Right kidney (tissue), 9 donors: ENCODE measurements at places on chromosomes 6 and 20.
A peak's percentile ranks its signal among the peaks of the same experiment; 100 is the strongest.

- no peak for DNase-seq
Observed at GRCh38 chr6:157086632-157087031, 236.7 kb downstream of the TMEM242 start.

DNA sequence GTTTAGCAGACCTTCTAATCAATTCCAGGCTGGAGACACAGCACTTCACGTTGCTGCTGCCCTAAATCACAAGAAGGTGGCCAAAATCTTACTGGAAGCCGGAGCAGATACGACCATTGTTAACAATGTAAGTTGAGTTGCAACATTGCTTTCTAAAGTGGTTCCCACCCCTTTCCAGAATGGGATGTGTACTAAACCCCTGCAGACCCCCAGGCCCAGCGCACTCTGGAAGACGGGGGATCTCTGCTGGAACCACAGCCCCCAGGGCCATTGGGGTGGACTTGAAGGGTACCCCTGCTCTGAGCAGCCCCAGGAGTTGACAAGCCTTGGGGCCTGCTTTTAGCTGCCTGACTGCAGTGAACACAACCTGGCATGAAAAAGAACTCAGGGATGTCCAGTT is 22.0 kb downstream of the LYRM2 start:
- no peak for DNase-seq

GRCh38 chr6:17442196-17442595 is 48.8 kb downstream of the CAP2 start:
- no peak for DNase-seq

DNA sequence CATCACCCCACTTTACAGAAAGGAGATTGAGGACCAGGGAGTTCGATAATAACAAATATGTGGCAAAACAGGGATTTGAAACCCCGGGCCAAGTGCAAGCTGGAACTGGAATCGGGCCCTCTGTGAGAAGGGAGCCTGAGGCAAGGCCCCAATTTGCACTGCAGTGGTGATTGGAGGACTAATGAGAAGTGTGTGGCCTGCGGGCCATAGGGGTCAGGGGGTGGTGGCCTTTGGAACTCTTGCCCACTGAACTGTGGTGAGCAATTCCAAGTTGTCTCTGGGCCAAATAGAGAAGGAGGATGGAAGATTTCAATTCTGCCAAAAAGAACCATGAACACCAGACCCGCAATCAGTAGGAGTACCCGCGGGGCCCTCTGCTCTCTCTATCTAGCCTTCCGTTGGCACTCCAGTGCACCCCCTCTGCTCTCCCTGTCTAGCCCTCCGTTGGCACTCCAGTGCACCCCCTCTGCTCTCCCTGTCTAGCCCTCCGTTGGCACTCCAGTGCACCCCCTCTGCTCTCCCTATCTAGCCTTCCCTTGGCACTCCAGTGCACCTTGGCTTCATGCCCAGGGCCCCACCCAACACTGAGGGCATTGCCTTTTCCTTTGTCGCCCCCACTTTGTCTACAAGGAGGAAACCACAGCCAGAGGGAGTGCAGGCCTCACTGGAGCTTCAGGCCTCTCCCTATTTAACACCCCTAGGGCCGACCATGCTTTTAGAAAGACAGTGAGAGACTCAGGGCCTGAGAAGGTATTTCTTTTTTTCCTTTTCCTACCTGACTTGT is 6.0 kb upstream of the PTPRA start:
- DNase-seq = no peak

DNA sequence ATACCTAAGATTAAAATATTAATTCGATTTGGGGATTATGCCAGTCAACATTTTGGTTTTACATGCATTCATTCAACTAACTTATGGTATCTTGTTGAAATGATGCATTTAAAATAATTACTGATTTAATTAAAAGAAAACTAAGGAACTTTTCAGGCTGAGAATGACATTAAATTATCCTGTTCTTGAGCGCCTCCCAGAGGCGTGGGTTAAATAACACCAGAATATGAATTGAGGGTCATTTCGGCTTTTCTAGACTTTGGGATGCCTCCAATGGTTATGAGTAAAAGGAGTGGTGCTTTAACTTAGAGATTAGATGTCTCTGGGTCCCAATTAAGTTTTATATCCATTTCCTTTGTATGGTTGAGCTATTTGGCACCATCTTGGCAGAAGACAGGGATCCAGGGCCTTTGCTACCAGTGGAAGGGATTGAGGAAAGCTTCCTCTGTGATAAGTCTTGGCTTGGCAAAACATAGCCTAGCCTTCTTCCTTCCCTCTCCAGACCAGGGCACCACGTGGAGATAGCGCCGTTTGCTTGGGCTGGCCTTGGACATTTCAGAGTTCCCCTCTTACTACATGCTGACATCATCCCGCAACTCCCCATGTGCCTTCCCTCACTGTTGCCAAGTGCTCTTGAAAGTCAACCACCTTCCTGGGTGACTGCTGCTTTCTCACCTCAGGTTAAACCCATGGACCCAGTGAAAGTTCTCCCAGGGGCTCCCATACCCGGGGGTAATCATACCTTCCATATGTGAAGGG is 28.7 kb downstream of the GNAS start:
- DNase-seq = no peak

DNA sequence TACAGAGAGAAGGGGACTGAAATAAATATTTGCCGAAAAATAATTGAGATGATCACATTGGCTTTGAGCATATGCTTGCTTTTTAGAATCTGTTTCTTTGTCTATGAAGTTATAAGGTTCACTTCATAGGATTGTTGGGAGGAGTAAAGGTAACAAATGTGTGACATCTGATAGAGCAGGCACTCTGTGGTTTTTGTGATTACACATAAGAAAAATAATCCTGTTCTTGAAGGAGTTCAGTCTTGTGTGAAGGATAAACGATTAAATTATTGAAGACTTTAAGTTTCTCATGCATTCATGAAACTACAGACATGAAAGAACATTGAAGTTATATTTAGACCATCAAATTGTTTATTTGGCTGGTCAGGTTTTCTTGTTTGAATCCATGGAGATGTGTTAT is 45.0 kb downstream of the QKI start:
- no peak for DNase-seq

DNA sequence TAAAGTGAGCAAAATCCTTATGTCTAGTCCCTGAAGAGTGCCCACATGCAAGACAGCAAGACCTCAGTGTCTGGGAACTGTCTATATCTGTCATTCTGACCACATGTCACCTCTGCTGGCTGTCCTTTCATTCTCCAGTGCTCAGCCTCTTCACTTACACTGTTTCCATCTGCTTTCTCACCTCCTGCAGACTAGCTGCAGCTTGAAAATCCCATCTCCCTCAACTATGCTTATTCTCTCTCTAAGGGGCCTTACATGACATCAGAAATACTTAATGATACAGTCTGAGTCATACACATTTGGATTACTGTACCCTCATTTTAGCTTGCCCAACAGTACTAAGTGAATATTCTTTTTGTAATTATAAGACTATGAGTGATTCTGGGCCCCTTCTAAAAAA is 587.8 kb downstream of the EPM2A start:
- DNase-seq = no peak

- no peak for DNase-seq
Observed at GRCh38 chr6:11522812-11523605, 14.5 kb upstream of the TMEM170B start.

DNA sequence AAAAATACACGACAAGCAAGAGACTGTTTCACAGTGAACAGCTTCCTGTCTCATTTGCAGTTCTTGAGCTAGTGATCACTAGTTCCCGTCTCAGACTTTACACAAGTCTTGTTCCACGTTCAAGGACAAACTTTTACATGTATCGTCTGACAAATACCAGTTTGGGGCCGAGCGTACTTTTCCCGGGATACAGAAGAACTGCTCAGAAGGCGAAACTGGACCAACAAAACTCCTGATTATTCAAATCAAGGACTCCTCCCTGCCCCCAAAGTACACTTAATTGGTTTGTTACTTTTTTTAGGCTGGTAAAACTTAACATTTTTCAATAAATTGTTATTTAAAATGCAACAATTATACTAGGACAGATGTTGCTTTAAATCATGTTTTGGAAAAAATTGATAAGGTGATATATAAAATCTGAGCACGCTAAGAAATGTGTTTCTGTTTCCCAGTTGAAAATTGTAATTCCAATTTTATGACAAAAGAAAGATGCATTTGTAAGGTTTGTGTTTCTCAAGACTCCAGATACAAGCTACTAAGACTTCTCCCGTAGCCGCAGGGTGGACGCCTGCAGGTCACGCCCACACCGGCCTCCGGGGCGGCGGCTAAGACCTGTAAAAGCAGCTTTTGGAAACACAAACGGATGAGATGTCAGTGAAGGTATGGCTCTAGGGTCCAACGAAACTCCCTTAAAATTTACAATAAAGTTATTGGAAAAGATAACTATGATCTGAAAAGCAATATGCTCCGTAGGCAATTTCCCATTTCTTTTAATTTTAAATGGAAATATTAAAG is 16.8 kb upstream of the TCFL5 start:
- no peak for DNase-seq

GRCh38 chr20:38065764-38066375 is 32.3 kb downstream of the RPRD1B start:
- no peak for DNase-seq

DNA sequence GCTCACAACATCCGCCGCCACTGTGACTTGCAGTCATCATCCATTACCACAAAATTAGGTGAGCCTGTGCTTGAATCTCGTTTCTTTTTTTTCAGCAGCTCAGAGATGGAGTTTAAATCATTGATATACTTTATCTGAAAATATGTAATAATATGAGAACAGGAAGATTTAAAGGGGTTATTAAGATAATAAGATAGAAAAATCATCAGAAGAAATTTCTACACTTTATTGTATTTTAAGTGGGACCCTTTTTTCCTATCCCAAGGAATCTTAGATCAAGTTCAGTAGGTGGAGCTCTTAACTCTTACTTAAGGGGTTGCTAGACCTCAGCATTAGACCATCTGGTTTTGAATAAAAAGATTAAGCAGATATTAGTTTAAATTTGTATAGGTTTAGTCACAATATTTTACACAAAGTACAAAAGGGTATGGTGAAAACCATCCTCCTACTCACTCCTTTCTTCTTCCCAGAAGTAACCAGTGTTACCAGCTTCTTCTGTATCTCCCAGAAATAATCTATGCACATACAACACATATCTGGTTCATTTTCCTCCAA is 9.4 kb upstream of the NCOA7 start:
- DNase-seq = no peak

DNA sequence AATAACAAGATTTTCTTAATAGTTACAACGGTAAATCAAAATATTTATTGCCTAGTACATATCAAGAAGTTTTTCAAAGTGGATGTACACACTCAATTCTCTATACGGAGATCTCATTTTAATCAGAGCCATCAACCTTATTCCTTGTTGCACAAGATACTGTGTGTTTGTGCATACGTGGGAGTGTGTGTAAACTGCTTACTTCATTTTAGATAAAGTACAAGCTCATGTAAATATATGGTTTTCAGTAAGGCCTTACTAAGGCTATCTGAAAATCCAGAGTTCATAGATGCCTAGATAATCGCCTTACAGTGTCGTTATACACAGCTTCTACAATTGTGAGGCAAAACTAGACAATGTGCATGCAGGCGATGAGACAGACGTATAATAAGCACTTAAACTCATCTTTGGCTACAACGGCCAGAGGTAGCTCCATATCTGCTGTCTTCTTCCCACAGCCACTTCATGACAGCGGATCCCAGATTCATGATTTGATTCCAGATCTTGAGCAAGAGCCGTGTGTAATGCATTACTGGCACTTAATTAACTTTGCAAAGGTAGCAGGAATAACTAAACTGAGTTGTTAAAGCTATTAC is 2.5 kb downstream of the PERP start:
- no peak for DNase-seq

DNA sequence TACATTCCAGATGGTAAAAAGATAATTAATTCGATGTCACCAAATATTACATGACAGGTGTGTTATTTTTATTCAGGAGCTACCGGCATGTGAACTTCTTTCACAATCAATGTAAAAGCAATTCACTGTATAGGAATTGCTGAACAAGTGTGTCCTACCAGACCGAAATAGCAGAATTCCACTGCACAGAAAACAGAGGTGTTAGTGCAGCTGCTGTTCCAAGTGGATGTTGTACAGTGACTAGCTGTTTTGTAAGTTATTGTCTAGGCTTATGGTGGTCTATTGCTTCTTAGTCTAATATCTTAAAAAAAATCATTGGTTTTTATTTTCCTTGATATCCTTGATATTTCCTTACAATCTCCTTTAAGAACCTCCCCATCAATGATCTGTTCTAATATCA is 107.4 kb downstream of the COL19A1 start:
- DNase-seq = no peak

- DNase-seq = no peak
Observed at GRCh38 chr6:53312355-53312754, 36.4 kb downstream of the ELOVL5 start.

GRCh38 chr6:156256161-156256560 is 521.0 kb upstream of the ARID1B start:
- no peak for DNase-seq

DNA sequence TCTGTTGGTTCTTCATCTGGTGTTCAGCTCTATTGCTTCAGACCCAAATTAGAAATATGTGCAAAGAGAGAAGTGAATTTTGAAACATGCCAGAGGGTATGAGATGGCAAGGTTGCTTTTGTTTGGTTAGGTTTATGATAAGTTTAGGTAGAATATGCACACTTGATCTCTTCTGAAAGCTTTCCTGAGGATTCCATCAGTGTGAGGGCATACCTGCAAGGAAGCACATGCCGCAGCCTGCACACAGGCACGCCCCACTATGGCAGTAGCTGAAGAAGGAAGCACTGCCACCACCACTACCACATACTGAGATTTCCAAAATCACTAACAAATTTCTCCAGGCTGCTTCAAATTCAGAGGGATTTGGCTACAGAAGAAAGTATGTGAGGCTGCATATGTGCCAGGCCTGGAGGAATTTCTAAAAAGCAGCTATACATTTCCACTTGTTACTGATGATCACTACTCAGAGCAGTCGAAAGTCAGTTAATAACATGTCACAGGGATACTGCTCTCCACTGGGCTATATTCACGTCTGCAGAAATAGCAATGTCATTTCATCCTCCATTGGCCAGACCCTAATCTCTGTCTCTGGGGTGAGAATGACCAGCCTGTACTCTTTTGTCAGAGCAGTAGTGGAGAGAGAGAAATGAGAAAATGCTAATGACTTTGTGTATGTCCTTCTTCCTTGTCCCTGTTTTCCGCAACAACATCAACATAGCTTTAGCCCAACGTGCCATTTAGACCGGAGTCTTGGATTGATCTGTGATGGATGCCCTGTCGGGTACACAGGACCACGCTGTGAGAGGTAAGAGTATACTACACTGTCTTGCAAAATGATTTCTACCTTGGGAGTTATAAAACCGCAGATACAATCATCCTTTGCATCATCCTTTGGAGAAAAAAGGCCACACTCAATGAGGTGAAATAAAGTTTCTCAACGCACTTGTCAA is 396.7 kb downstream of the LAMA2 start:
- no peak for DNase-seq

- peak; percentile 63 for DNase-seq
Observed at GRCh38 chr20:63957004-63957689, 931 bp upstream of the UCKL1 start.

- DNase-seq = peak; percentile 93
Observed at GRCh38 chr6:124962639-124963415, 590 bp downstream of the RNF217 start.

DNA sequence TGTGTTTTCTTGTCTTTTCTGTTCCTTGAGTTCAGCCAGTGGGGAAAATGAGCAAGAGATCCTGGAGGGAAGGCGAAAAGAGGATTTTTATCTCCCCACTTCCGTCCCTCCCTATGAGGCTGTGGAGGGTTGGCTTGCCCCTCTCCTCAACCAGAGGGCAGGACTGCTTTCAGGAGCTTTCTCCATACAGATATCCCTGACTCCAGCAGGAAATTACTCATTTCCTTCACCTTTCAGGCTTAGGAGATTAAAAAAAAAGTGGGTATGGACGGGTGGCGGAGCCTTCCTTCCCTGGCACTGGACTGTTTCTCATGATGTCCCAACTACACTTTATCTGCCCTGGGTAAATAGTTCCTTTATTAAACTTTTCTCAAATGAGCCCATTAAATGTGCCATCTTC is 241.2 kb downstream of the FRK start:
- no peak for DNase-seq
